ENCODE measurements at places on chromosomes 11 and 22. TPM values are rescaled to one million over a fixed set of nuclear protein-coding genes. Genes with fewer than 3 reads are reported as not detected.

DNA sequence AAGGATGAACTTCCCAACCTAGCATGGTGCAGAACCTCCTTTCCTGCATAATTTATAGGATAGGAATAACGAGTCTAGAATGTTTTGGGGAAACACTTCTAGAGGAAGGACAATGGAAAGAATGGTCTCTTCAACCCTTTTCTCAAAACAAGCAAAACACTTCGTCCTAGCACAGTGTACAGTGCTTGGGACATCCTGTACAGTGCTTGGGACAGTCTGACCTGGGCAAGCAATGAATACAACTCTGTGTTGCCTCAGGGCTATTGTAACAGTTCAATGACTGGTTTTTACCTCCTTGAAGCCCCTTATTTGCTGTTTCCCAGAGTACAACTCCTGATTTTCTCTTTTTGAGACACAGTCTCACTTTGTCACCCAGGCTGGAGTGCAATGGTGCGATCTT is 1.6 kb upstream of the ADAMTS8 start:
- no peak for DNase-seq

GRCh38 chr11:75768909-75769771 is 562 bp downstream of the DGAT2 start:
- peak; percentile 38 for DNase-seq

DNA sequence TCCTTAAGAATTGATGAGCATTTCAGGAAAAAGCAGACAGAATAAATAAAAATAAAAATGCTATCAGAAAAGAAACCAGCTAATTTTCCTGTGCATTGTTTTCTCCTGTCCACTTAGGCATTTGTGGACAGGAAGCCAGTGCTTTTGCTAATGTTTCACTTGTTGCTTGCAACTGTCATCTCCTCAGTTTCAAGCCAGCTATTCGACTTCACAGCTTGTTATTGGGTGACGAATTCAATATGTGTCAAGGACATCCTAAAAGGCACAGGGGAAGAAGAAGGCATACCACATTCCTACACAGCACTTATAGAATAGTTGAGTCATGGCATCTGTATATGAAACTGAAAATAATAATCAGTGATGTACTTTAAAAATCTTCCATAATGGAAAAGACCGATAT is 530.6 kb upstream of the KIRREL3 start:
- no peak for DNase-seq

GRCh38 chr11:57276971-57277675 is 40.1 kb upstream of the APLNR start:
- no peak for DNase-seq

Gene LDHAL6A
- total RNA-seq: not detected
